ENCODE measurements at places on chromosomes 3 and 15.

- DNase-seq, result no peak
Observed at GRCh38 chr3:61637088-61638051, 76.0 kb downstream of the PTPRG start.

DNA sequence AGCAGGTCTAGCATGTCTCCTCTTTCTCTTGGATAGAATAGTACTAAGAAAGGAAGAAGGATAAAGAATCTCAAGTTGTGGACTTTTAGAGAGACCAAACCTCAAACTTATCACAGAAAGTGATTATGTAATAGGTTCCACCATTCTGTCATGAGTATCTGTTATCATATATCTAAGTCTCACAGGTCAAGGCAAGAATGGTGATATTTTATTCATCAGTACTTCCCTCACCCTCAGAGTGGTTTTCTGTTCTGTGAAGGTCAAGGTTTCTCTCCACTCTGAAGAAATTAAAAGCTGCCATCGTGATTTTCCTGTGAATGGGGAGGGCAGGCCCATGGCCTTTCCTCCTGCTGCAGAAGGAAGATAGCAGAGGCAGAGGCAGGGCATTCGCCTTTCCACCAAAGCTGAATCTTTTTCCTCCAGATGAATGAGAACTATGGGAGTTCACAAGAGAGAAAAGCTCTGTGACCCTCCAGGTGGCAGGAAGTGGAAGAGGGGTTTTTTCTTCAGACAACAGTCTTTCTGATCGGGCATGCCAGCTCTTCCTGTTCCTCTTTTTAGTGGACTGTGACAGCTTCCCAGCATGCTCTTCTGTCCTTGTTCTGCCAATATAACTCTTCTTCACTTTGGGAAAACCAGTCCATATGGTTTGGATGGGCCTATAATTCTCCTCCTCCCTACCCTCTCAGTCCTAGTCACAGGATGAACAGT, 37.1 kb upstream of the CCK start:
- no peak for DNase-seq

GRCh38 chr3:177279118-177279815, 82.0 kb upstream of the TBL1XR1 start:
- no peak for DNase-seq

DNA sequence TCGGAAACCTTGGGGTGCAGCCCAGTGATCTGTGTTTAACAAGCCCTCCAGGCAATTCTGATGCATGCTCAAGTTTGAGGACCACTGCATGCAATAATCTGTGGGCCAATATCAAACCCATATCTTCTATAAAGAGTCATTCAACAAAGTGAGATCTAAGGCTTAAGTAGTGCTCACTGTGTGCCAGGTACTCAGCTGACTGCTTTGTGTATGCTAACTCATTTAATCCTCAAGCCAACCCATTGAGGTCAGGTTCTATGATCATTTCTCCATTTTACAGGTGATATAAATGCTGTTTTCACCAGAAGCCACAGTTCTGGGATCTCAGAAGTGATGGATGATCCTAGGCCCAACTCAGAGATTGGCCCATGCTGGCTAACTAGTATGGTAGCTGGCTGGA, 101.7 kb downstream of the SMAD6 start:
- DNase-seq, result no peak

DNA sequence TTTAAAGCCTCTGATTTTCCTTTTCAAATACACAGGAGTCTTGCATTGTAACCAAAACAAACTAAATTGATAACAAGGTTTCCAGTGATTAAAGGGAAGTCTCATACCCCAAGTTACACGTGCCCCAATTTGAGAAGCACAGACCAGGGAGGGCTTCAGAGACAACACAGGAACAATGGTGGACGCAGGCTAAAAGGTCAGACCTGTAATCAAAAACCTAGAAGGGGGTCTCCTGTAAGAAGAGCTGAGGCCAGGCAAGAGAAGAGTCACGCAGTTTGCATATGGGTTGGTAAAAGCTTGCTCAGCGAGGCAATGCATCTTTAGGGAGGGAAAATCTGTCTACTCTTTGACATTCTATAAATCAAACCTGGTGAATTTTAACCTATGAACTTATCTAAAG, 58.6 kb upstream of the MCF2L2 start:
- DNase-seq, result no peak

DNA sequence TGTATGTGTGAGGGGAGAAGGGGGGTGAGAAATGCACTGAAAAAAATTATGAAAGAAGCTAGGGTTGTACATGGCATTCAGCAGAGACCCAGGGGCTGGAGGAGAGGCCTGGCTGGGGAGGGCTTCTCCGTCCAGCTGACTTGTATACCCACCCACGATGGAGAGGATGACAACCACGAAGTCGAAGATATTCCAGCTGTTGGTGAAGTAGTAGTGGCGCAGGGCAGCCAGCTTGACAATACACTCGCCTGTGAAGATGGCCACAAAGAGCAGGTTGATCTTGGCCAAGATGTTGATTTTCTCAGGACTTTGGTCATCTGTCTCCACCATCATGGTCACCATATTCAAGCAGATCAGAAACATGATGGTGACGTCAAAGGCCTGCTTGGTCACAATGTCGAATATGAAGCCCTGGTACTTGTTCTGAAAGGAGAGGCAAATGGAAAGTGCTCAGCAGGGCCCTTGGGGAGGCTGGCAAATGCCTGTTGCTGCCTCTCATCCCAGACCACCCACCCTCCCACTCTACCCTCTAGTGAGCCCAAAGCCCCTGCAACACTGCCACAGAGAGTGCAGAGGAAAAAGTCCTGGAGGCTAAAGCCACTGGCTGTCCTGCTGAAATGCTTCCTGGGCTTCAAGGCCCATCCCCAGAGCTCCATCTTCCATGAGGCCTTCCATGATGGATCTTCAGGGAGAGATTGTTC, 58.1 kb downstream of the EXOG start:
- DNase-seq, result no peak

DNA sequence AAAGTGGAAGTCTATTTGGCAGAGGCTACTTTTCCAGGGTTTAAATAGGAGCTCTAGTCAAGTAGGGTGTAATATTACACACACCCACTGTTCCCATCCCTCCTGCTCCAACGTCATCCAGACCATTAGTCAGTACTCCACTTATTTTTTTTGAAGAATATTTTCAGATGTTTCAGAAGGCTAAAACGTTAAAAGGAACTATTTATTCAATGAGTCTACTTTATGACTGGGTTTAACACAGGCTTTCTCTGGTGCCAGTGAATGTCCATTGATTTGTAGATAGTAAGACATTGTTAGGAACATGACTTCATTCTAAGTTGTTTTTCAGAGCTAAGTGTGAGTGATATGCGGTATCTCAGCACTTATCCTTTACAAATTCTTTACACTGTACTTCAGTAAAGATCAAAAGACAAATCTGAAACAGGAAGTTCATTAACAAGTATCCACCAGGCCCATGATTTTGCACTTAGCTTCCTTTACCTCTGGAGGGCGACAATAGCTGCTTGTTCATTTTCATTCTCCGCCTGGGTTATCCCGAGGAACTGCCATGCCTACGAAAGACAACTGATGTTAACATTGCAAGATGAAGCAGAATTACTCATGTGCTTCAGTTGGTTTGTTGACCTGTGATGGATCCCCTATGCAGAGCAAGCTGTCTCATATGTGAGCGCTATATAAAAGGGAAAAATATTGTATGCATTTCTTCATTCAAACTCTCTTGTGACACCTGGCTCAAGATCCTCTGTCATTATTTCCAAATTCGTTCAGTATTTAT, 158.7 kb downstream of the USP13 start:
- DNase-seq, result peak; percentile 39

DNA sequence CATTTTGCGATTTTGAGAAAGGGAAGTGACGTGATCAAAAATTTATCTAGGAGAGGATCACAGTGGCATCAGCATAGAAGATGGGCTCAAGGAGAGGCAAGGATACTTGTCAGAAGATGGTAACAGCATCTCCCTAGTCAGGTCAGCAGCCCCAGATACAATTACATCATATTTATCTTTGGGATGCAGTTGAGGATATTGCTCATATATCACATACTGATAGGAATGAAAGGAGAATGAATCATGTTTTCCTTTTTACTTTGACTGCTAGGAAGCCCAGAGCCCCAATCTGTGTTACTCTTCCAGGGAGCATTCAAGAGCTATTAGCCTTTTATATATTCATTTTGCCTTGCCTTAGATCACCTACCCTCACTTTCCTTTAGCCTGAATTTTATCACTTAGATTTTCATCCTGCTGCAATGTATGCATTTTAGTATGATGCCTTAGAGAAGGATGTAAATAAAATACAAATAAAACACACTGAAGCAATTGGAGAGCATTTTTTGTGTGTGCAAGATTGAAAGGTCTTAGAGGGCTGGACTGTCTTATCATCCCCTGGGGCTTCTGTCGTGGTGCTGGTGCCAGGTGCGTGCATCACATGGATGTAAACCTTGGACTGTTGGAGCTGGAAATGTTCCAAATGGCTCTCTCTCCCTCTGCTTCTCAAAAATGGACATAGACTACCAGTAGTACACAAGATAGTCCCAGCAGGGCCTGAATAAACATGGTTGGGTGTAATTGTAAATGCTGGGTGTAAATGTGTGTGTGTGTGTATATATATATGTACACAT, 40.3 kb downstream of the CORO2B start:
- DNase-seq, result no peak

- DNase-seq, result no peak
Observed at GRCh38 chr3:15299036-15299435, 33.4 kb downstream of the SH3BP5 start.
